ENCODE measurements at places on chromosomes 2 and 18. TPM values are rescaled to one million over a fixed set of nuclear protein-coding genes. Genes with fewer than 3 reads are reported as not detected.

DNA sequence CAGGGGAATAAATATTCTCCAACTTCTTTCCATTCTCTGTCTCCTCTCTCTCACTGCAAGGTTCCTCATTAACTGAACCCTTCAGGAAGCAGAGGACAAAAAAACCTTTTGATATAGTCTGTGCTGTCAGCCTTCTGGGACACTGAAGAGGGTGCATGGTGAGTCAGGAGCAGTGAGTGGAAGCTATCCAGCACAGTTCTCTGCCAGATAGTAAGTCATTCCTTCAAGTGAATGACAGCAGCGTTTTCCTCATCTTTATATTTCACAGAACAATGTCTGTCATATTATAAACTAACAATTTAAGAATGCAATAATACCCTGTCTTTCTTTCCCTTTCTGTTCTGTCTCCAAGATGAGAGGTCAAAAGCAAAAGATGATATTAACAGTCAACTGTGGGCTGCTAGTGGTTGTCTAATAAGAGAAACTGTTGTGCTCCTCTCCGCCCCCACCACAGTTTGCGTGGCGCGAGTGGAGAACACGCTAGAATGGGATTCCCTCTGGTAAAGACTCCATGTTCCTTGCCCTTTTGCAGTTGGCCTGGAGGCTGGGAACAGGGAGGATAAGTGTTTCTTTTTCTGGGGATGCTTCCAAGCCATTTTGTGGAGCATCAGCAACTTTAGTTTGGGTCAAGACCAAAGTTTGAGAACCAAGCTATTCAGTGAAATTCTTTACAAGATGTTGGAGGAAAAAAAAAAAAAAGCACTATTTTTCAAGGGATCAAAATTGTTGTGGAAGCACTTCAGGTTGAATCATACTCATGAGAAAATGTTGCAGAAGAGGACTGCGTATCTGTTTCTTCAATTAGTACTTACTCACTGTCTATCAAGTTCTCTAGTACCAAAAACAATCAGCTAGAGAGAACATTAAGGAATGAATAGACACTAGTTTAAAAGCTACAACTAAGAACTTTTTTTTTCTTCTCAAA, 430.2 kb downstream of the SETBP1 start:
- DNase-seq, result no peak

GRCh38 chr2:84866122-84866521, 14.8 kb downstream of the TRABD2A start:
- no peak for DNase-seq

DES gene
- 1.5 TPM for total RNA-seq

DNA sequence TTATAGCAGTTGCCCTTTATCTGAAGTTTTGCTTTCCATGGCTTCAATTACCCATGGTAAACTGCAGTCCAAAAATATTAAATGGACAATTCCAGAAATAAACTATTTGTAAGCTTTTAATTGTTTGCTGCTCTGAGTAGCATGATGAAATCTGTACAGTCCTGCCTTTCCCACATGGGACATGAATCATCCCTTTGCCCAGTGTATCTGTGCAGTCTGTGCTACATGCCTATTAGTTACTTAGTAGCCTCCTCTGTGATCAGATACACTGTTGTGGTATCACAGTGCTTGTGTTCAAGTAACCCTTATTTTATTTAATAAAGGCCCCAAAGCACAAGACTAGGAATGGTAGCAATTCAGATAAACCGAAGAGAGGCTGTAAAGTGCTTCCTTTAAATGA, 810.6 kb upstream of the PIK3C3 start:
- DNase-seq, result no peak

TBR1 gene
- 80.1 TPM for total RNA-seq

- DNase-seq, result no peak
Observed at GRCh38 chr18:50014606-50015005, 180.3 kb downstream of the MYO5B start.

GRCh38 chr2:123916051-123916450, 109.0 kb upstream of the CNTNAP5 start:
- no peak for DNase-seq

GRCh38 chr2:56179931-56180330, 3.9 kb upstream of the CCDC85A start:
- no peak for DNase-seq

GRCh38 chr2:199199797-199200196, 257.9 kb downstream of the SATB2 start:
- no peak for DNase-seq

VAMP8 gene
- 8.1 TPM for total RNA-seq

- DNase-seq, result no peak
Observed at GRCh38 chr18:79117788-79118187, 48.6 kb downstream of the ATP9B start.

- DNase-seq, result no peak
Observed at GRCh38 chr2:194709840-194710239, 947.2 kb upstream of the SLC39A10 start.

DNA sequence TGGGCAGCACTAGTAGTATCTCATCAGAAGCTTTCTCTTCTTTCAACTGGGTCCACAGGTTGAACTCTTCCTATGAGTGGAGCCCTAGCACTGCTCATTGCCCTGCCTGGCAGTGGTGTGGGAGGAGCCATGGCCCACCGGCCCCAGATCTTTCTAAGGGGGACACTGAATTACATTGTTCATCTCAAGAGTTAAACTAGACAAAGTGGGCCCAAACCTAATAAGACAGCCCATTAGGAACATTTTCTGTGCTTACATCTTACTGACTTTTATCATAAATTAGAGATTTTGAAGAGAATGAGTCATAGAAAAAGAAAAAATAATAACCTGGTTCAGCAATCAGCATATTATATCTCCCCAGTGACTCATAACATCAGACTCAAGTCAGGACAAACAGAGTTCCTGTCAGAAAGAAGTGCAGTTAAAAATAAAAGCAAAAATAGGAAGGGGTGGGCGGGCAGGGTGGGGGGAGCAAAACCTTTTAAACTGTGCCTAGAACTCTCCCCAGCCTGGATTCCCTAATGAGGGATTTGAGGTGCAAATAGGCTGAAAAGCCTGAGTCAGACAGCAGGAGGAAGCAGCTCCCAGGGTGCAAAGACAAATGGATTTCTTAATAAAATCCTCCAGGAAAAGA, 161.6 kb upstream of the TRIB2 start:
- DNase-seq, result no peak

- no peak for DNase-seq
Observed at GRCh38 chr2:1567556-1568344, 154.5 kb downstream of the TPO start.

- DNase-seq, result no peak
Observed at GRCh38 chr2:159849160-159849813, 51.3 kb upstream of the CD302 start.

GRCh38 chr2:236811062-236811656, 241.5 kb downstream of the ACKR3 start:
- no peak for DNase-seq

GRCh38 chr2:145374165-145374564, 854.2 kb upstream of the ZEB2 start:
- no peak for DNase-seq

DNA sequence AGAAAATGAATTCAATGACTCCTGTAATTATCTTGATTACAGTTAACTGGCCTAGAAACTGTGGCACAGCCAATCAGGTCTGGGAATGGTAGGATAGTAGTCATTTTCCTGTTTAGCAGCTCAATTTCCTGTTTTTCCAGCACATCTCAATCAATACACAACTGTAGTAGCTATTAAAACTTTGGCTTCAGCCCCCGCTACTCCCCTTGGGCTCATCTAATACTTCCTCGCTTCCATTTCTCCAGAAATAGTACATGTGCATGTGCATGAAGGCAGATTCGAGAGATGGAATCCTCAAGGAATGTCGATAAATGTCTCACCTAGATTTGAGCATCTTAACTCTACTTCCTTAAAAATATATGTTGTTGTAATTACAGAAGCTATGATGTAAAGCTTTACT, 9.7 kb downstream of the COBLL1 start:
- no peak for DNase-seq

SERPINB2 gene
- not detected for total RNA-seq

DNA sequence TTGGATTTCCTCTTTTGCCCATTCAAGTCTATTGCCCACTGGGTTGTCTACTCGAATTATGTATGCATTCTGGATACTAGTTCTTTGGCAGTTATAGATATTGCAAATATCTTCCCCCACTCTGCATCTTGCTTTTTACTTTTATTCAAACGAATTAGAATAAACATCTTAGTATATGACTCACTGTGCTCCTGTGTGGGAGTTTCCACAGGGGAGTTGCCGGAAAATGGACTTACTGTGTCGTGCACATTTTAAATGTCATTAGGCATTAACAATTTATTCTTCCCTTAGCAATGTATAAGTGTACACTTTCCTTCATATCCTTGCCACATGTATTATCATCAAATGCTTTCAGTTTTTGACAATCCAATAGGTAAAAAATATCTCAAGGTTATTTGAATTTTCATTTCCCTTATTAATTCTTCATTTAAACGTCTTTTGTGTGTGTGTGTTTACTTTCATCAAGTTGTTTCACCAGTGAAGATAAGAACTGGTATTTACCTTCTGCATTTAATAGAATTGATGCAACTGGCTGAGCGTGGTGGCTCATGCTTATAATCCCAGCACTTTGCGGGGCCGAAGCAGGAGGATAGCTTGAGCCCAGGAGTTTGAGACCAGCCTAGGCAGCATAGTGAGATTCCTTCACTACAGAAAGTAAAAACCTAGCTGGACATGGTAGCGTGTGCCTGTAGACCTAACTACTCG, 4.6 kb upstream of the UGT1A5 start:
- DNase-seq, result no peak

DNA sequence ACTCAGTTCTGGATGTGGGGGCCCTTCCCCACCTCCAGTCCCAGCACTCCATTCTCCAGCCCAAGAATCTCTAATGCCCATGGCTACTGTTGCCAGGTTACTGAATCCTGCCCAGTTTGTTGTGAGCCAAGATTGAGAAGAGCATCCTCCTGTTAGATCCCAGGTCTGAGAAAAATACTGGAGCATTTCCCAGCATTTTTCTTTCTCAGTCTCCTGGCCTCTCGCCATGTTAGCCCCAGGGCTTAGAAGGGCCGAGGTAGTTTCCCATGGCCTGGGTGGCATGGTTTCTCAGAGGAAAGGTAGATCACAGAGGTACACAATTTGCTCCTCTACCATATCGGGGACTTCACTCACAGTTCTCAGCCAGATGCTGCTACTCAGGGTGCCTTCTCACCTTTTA, 135.7 kb downstream of the OTX1 start:
- no peak for DNase-seq

DNA sequence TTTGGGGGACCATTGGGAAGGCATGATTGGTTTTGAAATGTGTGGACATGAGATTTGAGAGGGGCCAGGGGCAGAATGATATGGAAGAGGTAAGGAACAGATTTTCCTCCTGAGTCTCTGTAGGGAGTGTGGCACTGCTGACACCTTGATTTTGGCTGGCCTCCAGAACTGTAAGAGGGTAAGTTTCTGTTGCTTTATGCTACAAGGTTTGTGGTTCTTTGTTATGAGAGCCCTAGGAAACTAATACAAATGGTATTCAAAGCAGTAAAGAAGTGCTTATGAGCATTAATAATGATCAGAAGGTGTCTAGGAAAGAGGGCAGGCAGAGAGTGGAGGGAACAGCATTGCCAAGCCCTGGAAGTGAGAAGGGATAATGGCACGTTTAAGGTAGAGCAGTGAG, 574.3 kb upstream of the NXPH2 start:
- no peak for DNase-seq

DNA sequence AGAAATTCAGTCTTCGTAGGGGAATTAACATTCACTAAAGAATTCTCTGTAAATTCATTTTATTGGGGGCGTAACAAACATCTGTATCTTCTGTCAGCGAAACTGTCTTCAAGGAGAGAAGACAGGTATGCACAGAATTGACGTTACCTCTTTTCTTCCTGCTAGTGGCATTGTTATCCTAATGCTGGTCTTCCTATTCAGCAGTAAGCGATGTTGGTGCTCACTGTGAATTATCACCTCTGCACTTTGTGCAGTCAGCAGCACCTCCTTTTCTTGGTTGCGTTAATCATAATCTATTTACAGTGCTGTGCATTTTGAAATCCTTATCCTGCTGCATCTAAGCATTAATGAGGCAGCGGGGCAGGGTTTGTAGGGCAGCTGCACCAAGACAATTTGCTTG, 362.3 kb downstream of the SLC4A3 start:
- no peak for DNase-seq

DNA sequence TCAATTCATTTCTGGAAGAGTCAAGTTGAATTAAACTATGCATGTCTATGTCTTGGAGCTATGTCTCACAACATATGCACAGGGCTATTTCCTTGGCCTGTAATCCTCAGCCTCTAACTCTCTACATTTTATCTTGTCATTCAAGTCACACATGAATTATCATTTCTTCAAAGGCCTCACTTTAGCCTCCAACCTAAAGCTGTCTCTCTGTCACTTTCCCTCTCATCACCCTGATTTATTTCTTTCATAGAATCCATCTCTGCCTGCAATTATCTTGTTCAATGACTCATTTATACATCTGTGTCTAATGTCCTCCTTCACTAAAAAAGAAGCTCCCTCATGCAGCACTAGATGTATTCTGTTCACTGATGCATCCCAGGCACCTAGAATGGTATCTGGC, 614.2 kb upstream of the REG3G start:
- no peak for DNase-seq

GRCh38 chr2:85390941-85391669, 19.1 kb downstream of the CAPG start:
- peak; percentile 68 for DNase-seq

CNRIP1 gene
- 119 TPM for total RNA-seq

DNA sequence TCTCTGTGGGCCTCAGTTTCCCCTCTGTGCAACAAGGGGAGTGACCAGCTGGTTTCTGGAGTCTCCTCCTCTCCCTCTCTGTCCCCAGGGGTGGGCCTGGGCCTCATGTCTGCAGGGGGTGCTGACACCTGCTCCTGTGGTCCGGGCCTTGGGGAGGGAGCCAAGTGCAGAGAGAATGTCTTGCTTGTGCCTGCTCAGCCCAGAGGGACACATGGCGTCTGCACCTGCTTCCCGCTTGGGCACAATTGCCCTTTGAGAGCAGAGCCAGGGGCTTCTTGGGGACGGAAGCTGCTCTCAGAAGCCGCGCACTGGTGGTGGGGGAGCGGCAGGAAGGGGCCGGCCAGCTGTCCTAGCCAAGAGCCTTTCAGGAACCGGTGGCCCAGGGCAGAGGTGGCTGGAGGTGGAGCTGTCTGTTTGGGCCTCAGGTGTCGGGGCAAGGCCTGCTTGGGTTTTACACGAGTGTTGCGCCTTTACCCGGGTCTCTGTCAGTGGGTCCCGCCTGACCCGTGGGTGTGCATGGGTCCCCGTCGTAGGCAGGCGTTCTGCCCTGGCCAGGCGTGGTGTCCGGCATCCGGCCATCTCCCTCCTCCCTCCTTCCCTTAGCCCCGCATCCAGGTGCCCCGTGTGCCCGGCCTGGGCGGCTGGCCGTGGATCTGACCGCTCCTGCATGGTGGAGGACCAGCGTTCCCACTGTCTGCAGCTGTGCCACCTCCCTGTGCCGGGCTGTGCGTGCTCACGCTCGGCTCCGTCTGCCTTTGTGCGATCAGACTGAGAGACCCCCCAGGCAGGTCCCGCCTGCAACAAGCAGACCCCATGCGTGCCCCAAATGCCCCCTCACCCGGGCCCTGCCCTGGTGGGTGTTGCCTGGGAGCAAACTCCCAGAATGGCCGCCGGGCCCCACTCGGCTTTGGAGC, 4.0 kb downstream of the NEU4 start:
- peak; percentile 52 for DNase-seq

TSHZ1 gene
- 31.1 TPM for total RNA-seq

- DNase-seq, result no peak
Observed at GRCh38 chr18:36786686-36787085, 42.1 kb downstream of the TPGS2 start.

Measured in dorsolateral prefrontal cortex (tissue), 122 donors.